T1000 (cell line): ENCODE measurements at places on chromosomes 1 and 21.

GRCh38 chr1:228802386-228803220 is 67.3 kb downstream of the RHOU start:
- no peak for DNase-seq

GRCh38 chr1:181149326-181150125 is 61.0 kb downstream of the IER5 start:
- no peak for DNase-seq

- no peak for DNase-seq
Measured at GRCh38 chr1:15559189-15559810, 25.6 kb downstream of the AGMAT start.

DNA sequence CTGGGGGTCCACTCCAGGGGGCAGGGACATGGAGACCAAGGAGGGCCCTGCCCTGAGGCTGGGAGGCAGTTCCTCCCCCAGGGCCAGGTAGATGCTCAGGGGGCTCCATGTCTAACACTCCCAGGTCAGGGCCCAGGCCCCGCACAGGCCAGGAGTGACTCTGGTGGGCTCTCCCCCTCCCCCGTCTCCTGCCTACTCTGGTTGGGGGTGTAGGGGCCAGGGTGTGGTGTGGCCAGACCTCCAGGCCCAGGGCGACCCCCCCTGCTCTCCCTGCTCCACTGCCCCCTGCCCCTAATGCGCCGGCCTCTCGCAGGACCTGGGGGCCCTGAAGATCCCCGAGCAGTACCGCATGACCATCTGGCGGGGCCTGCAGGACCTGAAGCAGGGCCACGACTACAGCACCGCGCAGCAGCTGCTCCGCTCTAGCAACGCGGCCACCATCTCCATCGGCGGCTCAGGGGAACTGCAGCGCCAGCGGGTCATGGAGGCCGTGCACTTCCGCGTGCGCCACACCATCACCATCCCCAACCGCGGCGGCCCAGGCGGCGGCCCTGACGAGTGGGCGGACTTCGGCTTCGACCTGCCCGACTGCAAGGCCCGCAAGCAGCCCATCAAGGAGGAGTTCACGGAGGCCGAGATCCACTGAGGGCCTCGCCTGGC is 19.7 kb upstream of the CCDC27 start:
- no peak for DNase-seq

GRCh38 chr1:244876228-244876910 is 12.0 kb upstream of the HNRNPU start:
- DNase-seq = no peak

DNA sequence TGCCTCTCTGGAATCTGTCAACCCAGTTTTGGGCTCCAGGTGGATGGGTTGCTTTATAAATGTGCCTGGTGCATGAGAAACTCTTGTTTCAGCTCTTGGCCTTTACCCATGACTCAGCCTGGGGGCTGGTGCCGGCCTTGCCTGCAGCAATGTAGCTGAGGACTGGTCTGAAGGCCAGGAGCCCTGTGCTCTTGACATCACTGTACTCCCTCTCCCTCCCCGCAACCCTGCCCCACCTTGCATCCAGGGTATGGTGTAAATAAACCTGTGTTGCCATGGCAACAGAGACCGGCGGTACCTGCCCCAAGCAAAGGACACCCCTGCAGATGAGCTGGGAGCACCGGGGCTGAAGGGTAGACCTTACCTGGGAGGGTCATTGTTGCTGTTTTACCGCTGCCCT is 13.3 kb downstream of the FAM151A start:
- DNase-seq = no peak

DNA sequence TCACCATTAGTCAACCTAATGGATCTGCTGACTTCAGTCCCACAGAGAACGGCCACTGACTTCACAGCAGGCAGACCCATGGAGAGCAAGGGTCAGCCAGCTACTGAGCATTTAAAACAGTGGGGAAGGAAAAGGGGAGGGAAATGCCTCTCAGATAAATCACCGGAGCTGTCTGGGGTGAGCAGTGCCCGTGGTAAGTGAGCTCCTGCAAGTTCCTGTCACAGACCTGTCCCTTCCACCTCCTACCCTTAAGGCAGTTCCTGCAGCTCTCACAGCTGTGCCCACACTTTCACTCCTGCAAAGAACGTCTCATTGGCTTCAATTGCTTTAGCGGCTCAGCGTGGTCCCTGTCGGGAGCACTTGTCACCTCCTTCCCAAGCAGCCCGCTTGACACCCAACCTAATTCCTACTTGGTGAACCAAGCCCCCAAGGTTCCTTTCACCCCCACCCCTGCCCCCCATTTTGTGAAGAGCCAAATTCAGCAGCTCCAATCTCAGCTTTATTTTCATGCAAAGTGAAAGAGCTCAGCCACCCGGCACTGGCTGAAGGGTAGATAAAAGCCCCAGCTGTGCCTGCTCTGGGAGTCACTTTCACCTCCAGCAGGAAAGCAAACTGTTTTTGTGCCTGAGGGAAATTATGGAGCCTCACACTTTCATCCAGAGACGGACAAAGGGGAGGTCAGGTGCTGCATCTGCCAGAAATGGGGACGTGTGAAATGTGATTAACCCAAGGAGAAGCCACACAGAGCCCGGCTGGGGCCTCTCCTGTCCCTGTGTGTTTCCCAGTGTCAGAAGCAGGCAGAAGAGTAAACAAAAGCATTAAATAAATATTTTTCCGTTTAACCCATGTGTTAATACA is 306.2 kb downstream of the TTLL7 start:
- no peak for DNase-seq

- DNase-seq = no peak
Measured at GRCh38 chr1:201094832-201095231, 17.4 kb downstream of the CACNA1S start.
